ENCODE measurements at places on chromosomes 11 and 22.

DNA sequence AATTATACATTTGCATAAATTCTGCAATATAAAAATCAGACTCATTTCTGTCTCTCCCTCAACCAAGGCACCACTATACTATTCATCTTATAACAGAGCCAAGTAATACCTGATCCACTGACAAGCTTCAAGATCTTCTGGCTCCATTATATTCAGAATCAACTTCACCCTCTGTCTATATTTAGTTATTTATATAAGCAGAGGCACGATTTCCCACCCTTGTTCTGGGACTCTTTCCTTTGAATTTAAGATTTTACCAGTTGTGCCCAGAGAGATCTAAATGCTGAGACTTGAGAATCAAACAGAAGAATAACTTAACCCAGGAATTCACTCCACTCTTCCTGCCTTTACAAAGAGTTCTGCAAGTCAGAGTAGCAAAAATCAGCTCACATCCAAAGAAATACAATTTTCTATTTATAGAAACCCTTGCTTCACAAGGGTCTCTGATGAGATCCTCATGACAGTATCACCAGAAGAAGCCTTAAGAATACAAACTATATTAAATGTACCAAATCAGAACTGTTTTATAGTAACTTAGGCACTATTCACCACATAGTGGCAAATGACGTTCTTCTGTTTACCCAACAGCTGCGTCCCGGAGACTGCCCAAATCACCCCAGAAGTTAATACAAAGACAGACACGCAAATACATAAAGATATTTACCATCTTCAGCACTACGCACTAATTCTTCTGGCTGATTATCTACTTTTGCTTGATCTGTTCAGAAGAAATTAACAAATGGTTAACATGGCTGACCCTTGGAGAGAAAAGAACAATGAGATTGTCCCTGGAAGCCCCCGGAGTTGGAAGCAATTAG, 32.3 kb upstream of the CCDC89 start:
- DNase-seq: no peak

DNA sequence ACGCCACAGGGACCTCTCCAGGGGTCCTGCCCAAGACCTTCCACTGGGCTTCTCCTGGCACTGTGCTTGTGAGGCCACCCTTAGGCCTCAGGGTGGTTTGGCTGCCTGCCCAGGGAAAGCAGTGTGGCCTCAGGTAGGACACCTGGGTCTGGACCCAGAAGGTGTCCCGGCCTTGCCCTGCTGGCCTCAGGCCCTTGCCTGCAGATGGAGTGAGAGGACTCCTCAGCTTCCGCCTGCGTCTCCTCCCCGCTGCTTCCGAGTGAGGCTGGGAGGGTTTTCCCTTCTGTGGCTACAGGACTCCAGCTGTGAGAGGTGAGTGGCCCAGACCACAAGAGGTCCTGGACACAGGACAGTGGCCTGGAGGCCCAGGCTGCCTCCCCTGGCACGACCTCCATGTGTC, 60.4 kb downstream of the WNT7B start:
- DNase-seq: no peak

DNA sequence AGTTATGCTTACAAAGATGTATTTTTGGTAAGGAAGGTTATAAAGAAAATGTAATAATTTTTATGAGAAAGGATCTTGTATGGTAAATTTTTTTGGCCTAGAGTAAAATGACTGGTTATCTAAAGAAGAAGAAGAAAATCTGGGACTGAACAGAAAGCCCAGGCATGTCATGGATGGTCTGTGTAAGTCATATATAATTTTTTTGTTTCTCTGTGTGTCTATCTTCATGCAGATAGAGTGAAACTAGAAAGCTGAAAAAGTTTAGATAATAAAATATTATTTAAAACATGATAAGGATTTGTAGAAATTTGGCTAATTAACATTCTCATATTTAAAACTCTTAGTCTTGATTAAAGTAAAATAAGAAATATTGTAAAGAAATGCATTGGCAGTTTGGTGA, 27.6 kb upstream of the MPEG1 start:
- DNase-seq: no peak

- peak; percentile 100 for DNase-seq
Observed at GRCh38 chr11:102115557-102115956, 5.3 kb downstream of the YAP1 start.

DNA sequence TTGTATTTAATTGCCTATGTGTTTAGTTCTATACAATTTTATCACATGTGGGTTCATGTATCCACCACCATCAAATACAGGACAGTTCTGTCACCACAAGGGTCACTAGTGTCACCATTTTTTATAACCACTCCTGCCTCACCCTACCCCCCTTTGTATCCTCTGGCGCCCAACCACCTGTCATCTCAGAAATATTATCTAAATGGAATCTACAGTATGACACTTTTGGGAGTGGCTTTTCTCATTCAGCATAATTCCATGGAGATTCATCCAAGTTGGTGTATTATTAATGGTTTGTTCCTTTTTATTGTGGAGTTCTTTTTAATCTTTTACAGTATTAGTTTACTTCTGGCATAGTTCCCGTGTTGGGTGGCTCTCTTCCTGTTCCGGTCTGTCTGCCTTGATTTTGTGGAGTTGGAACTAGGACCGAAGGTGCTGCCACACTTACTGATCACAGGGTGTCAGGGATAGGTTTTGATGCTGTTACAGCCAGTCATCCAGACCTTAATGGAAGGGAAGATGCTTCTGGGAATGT, 58.5 kb downstream of the TNRC6B start:
- DNase-seq: peak; percentile 17

GRCh38 chr11:78828676-78829075, 254.0 kb upstream of the NARS2 start:
- no peak for DNase-seq

DNA sequence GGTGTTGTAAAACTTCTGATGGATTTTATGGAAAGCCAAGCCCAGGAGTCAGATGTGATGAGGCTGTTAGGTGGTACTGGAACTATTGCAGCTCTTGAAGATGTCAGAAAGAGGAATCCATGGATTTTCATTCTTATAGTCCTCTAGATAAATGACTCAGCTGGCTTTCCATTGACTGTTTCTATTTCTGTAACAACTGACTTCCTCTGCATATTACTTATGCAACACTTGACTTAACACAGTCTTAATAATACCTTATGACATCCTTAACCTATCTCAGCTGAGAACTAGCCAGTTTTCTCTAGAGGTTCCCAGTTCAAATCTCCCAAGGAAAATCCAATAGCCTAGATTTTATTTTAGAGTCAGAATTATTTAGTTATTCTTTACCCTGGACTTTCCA, 263.8 kb downstream of the LUZP2 start:
- DNase-seq: peak; percentile 43

DNA sequence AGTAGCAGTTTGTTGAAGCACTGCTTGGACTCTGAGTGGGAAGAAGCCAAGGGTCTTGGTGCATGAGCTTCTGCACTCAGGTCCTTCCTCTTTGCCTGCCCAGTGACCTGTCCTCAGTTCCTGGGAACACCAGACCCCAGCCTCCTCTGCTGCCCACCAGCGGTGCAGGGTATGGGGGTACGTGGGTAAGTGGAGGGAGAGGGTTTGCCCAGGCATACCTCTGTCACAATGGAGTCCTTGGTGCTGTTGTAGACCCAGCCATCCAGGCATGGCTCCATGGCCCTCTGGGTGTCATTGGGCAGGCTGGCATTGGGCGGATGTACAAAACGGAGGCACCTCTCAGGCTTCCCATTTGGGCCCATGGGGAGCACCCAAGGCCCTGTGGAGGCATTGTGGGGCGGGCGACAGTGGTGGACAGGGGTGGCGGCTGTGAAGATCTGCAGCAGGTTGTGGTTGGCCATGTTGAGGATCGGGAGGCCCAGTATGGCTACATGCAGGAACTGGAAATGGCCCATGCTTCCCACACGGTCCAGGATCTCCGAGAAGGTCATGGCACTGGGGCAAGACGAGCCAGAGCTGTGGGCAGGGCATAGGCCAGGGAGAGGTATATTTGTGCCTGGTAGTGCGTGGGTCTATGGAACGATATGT, 1.1 kb downstream of the SLC22A8 start:
- DNase-seq: no peak

- no peak for DNase-seq
Observed at GRCh38 chr22:20918663-20919218, 1.5 kb downstream of the CRKL start.

DNA sequence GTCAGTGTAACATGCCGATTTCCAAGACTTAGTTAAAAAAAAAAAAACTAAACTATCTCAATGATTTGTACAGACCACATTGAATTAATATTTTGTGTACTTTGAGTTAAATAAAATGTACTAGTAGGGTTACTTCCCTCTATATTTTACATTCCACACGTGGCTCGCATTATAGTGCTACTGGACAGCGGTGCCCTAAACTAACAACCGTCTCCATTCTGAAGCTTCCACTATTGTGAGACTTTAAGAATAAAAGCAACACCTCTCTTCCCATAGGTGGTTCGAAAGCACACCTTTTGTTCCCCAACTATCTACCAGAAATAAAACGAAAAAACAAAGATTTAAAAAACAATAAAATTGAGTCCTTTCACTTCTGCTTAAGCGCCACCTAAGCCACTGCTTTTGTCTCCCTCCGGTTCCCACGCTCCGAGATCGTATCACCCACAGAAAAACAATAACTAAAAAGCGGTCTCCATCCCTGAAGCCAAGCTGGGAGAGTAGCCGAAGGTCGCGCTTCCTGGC, 380 bp upstream of the TTC17 start:
- DNase-seq: no peak

GRCh38 chr22:37024339-37025157, 5.0 kb downstream of the MPST start:
- no peak for DNase-seq

GRCh38 chr11:6482441-6482840, 1.1 kb downstream of the TIMM10B start:
- no peak for DNase-seq

GRCh38 chr11:59463190-59463641, 6.5 kb downstream of the OR4D6 start:
- DNase-seq: no peak

DNA sequence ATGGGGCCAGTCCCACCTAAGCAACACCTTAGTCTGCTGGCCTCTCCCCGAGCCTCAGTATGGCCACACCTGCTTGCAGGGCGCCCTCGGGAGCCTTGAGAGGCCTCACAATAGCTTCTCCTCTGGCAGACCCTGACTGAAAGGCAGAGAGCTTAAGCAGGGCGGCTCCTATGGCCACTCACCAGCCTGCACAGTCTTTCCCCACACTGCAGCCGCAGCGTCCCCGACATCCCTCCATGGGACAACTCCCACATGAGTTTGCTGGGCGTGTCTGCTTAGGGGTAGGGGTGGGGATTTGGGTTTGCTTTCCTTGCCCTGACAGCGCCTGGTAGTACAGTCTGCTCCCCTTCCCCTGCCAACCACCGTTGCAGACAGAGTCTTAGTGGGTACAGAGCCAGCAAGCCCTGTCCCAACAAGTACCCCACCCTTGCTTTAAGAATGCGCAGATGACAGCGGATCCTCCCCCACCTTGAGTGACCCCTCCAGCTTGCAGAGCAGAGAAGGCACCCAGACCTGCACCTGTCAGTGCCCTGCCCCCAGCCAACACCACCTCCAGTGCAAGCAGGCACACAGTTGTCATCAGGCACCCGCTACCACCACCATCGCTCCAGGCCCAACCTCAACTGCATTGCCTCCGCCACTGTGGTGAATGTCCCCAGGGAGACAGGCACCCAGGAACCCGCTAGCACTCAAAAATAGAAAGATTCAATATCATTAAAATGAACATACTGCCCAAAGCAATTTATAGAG, 413.8 kb upstream of the ARHGAP42 start:
- no peak for DNase-seq

GRCh38 chr11:85697747-85698146, 11.8 kb upstream of the CCDC89 start:
- no peak for DNase-seq

DNA sequence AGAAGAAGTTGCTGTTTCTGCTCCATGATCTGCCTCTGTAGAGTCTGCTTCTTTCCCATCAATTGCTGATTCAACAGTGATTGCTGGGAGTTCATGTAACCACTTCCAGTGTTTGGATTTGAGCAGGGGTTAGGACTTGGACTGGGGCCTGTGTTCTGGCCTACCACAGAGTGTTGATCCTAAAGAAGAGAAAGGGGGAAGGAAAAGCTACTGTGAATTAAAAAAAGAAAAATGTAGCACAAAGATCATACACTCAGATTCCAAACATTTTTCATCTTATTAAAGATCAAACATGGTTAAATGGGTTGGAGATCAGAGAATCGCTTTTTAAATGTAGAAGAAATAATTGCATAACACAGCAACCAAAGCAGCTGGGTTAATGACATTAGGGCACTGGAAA, 67.6 kb upstream of the MTMR2 start:
- DNase-seq: peak; percentile 44

DNA sequence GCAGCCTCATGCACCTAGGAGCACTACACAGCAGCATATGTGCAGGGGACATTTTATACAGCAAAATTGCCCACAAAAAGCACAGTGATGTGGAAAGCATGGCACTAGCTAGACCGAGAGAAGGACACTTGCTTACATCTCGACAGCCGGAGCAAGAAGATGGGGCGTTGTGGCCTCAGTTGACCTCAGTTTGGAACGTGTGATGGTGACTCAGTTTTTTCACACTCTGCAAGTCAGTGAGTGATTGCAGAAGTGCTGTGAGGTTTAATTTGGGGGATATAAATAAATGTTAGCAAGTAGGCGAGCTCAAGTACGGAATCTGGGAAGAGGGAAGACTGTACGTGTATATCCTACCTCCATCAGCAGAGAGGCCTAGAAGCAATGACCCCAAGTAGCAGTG, 23.3 kb downstream of the LRP5 start:
- no peak for DNase-seq

DNA sequence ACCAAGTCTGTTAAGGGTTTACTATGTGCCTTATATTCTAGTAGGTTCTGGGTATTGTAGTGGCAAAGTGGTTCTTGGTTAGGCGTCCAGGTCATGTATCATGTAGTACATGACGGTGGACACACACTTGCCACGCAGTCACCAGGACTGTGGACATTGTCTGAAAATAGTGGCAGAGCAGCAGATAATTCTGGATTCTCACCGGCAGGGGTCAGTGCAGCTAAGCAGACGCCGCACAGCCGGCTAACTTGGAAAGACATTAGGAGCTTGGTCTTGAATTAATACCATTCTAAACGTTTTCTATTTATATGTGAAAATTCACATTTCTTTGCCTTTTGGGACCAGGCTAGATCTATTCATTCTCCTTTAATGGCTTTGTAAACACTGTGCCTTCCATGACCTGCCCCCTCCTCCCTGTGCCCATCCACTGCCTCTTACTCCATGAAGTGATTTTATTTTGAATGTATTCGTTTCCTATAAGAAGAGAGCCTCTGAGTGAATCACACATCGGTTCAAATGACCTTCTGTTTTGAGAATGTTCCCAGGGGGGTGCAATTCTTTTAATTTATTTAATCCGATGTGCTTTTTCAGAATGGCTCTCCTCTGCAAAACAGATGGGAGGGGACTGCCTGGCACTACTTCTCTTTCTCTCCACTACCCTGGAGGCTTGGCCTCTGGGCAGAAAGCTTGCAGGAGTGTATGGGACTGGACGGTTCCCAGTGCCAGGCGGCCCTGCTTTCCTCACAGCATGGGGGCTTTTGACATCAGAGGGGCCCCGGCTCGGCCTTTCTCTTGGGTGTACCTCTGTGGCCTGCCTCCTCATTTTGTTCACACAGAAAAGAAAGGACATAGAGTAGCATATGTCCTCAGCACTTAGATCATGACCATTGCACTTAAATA, 378.0 kb downstream of the NTM start:
- DNase-seq: peak; percentile 38

GRCh38 chr22:35746946-35747703, 29.5 kb downstream of the APOL5 start:
- DNase-seq: no peak

Data from renal cortical epithelial cell (primary cell).